Astrocyte of the hippocampus (primary cell): ENCODE measurements at places on chromosomes 12 and 14.
A peak's percentile ranks its signal among the peaks of the same experiment; 100 is the strongest.

- no peak for DNase-seq
Observed at GRCh38 chr12:111102102-111102739, 181.8 kb upstream of the MYL2 start.

GRCh38 chr12:52079576-52080402 is at the start of gene SMIM41:
Gene SMIM41, plus strand, starts transcription at chr12:52079704. Its CDS starts 76 bp downstream, at chr12:52079780.
- no peak for DNase-seq

DNA sequence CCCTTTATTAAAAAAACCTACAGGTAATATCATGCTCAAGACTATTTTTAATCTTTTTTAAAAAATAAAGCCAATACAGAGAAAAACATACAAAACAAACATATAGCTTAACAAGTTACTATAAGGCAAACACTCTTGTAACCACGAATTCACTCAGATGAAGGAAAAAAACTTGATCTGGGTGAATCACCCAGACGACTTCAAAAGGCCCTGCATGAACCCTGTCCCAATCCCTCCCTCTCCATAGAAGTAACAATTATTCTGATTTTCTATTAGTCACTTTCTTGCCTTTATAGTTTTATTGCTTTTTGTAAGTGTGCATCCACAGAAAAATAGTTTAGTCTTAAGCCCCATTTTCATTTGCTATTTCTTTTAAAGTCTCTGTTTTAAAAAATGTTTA is 72.6 kb downstream of the LRP6 start:
- peak; percentile 47 for DNase-seq

GRCh38 chr12:118925407-118925806 is 55.9 kb upstream of the SRRM4 start:
- no peak for DNase-seq

DNA sequence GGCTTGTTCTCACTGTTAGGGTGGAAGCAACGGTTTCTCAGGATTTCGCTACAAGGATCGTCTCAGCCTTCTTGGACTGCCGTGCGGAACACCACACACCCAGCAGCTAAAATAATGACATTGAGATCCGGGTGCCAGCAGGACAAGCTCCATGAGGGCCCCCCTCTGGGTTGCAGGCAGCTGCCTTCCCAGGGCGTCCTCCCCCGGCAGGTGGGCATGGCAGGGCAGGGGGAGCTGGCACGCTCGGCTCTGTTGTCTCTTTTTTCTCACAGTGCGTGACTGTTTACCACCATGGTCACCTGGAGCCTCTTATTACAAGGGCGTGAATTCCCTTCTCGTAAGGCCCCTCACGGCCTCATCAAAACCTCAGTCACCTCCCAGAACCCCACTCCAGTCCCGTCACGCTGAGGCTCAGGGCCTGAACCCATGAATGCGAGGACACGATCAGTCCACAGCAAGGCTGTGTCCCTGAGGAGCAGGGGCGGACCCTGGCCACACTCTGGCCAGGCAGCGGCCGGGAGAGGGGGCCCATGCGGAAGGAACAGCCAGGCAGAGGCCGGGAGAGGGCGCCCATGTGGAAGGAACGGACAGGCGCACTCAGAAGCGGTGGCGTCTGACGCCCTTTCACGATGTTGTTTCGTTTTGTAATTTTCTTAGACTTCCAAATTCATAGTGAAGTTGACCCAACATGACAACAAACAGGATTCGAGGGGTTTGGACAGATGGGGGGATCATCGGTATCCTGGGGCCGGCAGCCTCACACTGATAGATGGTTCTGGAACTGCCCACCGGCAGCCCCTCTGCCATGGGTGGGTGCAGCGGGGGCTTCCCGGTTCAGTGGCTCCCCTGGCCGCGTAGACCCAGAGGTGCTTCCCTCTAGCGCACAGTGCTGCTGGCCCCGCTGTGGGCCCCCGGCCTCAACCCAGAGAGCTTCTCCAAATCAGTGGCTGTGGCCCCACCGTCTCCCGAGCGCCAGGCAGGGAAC is 10.0 kb downstream of the LRCOL1 start:
- peak; percentile 86 for DNase-seq

DNA sequence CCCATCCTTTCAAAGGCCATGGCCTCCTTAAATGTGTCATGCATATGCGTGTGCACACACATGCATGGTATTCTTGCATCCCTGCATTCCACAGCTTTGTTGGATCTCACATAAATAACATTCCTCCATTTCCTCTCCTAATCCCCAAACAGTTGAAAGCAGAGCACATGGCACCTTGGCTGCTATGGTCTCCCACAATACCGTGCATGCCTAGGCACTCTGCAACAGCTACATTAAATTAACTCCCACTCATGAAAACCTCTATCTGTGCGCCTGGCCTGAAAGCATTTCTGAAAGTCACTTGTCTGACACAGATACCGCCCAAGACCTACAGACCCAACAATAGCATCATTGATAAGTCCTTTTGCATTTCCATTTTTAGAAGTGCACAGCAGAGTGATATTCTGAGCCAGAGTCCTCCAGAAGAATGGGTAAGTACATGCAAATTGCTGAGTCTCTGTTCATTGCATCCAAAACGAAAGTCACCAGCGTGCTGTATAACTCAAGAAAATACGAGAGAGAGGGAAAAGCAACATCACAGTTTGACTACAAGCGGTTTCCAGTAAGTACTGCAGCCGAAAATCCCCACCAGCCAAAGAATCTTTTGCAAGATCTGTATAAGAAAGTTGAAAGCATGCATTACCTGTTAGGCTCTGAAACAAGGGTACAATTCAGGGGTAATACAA is 436 bp downstream of the ASB2 start:
- no peak for DNase-seq

DNA sequence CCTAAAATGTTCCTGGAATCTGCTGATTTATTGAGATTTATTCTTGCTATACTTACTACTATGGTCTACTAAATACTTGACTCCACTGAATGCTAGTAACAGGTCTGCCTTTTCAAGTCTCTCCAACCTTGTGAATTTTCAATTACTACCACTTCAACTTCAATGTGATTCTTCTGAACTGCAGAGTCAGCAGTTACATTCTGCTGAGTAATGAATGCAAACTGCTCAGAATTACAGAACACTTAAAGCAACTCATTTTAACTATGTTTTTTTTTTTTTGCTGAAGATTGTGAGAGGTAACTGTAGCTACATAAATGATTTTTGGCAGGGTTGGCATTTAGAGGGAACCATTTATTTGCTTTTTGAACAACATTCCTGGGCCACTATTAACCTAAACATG is 41.8 kb downstream of the ARF6 start:
- no peak for DNase-seq

DNA sequence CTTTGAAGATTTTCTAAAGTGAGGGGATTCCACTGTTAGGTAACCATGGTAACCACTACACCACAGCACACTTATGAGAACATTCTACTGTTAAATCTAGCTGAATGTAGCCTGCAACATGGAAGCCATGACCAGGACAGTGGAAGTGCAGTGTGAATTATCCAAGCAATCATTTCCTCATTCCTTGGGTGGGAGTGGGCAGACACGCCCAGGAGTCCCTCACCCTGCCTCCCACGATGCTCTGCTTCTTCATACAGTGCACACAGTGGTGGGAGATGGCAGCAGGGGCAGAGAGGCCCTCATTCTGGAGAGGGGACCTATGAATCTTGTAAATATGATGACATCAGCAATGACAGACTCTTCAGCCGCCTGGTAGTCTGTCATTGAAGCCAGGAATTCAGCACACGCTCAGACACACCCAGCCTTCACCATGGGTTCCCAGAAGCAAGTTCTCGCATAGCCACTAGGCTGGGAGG is 70.1 kb upstream of the HOXC13 start:
- no peak for DNase-seq

DNA sequence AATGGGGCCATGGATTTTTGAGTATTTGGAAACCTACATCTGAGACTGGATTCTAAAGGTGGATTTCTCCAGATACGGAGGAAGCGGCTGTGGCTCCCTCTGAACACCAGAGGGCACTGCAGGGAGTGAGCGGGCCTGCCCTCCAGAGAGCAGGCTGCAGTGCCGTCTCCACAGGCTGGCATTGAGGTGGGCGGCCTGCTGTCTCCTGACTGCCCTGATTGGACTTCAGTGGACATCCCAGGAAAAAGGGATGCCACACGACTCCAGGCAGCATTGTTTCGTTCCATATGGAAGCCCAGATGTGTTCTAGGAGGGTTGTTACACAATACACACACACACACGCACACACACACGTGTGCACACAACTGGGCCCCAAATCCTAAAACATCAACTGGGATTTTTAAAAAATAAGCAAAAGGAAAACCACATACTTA is 20.9 kb upstream of the ANO2 start:
- DNase-seq: peak; percentile 75

GRCh38 chr12:52699373-52699772 is 4.0 kb downstream of the KRT77 start:
- no peak for DNase-seq

GRCh38 chr12:116859079-116859478 is 22.2 kb downstream of the HRK start:
- DNase-seq: no peak

DNA sequence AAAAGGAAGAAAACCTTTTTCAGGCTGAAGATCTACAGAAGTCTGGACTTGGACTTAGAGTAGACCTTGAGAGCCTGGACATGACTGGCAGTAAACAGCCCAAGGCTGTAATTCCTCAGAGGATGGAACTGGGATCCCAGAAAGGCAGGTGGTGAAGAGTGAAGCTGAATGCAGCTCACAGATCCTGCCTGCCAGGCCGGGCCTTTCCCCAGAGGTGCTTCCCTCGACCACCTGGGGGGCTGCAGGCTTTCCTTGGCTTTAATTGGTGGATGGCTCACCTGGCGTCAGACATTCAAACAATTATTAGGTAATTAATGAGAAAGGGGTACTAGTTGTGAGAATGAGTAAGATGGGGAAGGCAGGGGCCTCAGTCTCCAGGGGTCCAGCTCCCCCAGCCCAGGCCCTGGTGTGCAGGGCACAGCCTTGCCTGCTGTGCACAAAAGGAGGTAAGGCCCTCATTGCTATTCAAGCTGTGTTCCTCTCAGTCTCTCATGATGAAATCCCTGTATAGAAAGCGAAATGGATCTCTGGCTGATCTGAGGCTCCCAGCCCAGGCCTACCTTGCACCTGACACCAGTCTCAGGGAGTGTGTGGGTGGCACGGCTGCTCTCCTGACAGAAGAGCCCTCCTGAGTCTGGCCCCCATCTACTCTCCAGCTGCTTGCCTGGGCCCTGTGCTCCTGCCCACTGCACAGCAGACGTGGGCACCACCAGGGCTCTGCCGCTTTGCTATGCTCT is 63.0 kb upstream of the TCL1A start:
- DNase-seq: no peak

DNA sequence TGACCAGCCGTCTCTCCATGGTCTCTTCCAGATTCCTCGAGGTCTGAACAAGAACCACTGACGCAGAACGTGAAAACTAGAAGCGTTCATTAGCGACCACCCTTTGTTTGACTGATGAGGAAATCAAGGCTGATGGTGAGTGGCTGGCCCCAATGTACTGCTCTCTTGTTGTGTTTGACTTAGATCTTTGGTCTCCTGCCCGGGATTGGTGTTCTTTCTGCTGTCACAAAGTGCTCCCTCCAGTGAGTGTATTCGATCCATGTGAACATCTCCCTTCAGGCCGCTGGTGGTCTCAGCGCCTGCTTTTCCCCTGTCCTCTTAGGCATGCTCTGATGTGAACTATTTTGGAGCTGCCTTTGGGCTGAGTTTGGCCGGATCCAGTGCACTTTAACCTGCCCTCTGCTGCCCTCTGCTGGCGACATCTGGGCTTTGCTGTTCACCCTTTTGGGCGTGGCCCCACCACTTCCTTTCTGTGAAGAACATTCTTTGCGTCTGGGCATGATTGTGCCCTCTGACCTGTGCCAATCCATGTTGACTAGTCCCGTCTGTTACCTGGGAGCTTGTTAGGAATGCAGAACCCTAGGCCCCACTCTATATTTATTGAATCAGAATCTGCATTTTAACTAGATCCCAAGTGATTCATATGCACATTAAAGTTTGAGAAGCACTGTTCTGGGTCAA is 279.1 kb downstream of the TTC6 start:
- peak; percentile 80 for DNase-seq

DNA sequence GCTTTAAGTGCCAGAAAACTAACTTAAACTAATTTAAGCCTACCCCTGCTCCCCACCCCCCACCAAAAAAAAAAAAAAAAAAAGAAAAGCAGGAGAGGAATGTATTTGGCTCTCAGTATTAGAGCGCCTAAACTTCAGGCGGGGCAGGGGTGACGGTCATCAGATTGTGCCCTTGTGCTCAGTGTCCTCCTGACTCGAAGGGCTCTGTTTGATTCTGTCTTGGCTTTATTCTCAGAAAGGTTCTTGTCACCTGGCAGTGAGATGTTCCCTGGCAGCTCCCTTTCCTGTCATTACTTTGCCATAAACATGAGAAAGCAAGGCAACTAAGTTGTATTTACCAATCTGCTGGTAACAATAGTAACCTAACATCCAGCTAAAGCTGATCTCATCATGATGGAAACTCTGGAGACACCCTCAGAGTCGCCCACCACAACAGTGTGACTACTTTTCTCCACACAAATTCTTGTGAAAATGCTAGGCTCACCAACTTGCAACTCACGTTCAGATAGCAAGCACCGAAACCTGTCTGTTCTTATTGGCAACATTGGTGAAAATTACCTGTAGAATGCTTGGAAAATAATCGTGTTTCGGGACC is 39.0 kb upstream of the WNK1 start:
- DNase-seq: no peak

DNA sequence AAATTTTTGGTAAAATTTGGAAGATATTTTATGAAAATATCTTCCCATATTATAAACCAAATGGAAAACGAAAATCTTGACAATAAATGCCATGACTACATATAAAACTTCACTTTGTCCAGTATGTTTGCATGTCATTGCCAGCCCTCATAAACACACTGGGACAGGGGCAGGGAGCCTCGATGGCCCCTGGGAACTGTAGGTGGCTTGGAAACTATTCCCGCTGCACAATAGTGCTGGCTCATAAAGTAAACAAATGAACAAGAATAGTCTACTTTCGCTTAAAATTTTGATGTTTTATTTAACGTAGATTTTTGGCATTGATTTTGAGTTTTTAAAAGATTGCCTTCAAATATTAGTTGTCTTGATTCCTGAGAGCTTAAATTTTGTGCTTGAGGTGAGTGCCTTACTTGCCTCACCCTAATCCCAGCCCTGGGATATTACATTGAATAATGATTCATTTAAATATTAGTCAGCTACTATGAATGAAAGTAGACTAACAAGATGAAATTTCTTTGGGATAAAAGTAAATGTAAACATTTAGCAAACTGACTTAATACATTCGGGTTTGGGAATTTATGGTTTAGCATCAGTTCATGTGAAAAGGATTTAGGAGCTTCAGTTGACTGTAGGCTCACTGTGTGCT is 74.0 kb upstream of the PKP2 start:
- DNase-seq: no peak

GRCh38 chr14:72443256-72443655 is 450.6 kb downstream of the DPF3 start:
- no peak for DNase-seq

DNA sequence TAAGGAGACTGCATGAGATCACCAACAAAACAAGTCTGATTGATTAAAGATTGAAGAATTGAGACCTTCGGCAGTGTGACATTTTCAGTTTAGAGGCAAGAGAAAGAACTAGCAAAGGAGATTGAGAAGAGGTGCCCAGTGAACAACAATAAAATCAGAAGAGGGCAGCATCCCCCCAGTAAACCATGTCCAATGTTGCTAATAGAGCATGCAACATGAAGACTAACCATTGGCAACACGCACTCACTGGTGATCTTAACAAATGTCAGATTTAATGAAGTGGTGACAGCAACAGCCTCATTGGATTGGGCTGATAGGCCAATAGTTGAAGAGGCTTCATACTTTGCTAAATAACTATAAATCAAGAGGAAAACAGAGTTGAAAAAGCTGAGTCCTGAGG is 20.7 kb upstream of the TAS2R14 start:
- DNase-seq: no peak

GRCh38 chr14:24665440-24665991 is 31.5 kb upstream of the GZMB start:
- DNase-seq: no peak

- peak; percentile 12 for DNase-seq
Observed at GRCh38 chr12:112812600-112813406, 21.3 kb downstream of the RPH3A start.
